ENCODE measurements at places on chromosomes 12 and 14. TPM values are rescaled to one million over a fixed set of nuclear protein-coding genes. Genes with fewer than 3 reads are reported as not detected.

Gene CCDC197
- not detected for total RNA-seq

Gene EPS8
- total RNA-seq, result 32.0 TPM

Gene ASCL1
- not detected for total RNA-seq

DNA sequence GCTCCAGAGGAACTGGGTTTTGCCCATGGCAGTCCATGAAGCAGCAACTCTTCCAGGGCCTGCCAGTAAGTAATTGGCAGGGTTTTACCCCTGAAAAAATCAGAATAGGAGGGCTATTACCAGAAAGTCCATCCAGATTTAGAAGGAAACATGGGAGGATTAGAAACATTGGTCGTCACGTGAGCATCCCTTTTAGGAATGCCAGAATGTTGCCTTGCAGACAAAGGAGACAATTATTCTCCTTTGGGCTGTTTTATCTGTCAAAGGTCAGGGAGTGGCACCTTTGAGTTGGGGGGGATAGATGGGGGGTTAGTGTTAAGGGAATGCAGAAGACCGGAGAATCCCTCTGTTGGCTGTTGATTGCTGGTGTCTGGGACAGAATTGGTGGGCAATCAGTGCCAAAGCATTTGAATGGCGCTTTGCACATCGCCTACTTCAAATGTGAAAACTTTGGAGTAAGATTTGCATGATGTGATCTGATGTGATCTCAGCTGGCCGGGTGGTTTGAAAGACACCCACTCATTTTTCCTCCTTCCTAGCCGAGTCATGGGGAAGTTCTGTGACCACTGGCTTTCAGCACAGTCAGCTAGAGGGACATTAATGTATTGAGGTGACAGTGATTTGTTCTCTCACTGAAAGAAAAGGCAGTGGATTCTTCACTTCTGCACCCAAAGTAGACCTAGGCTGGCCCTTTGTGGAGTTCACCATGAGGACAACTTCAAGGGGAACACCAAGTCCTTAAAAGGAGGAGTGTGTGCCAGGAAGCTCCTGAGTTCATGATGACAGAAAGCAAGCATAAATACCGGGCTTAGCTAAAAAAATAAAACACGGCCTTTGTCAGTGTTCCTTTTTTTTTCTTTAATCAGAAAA lies 31.4 kb downstream of the FLVCR2 start:
- H3K27ac ChIP-seq, result no peak overlapping the region
- no peak for DNase-seq
- peaks cover 2% of the 10 kb centered on the region for H3K4me1 ChIP-seq
- H3K27me3 ChIP-seq, result no peaks in the 10 kb centered on the region
- no peaks in the 10 kb centered on the region for H3K36me3 ChIP-seq

DNA sequence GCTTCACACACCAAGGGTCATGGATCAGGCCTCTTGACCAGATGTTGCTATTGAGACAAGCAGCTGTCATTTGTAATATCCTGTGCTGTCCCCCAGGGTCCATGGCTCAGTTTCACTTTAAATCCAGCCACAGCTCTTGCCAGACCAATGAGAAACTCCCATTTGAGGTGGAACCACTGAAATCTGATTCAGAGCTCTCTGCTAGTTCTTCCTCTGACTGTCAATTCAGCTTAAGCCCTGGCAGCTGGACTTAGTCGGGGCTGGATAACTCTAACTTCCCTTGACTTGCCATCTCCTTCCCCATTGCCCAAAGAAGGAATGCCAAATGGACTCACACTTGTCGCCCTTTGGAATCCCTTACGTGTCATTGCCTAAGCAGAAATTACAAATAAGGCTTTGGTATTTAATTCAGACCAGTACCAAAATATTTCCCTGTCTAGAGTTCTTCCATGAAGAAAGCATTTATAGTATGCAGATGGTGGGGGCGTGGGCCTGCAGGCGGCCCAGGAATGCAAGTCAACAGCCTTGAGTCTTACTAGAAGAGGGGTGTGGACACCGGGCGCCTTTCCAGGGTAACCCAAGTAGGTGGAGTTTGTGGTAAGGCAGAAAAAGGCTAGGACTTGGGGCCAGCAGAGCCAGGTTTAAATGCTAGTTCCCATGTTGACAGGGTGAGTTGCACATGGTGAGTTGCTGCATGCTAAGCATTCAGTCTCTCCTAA lies 96.9 kb upstream of the TMPO start:
- no peak for DNase-seq
- no peaks in the 10 kb centered on the region for H3K36me3 ChIP-seq
- no peaks in the 10 kb centered on the region for H3K27me3 ChIP-seq
- H3K4me3 ChIP-seq, result no peak overlapping the region
- H3K4me1 ChIP-seq, result no peaks in the 10 kb centered on the region
- H3K27ac ChIP-seq, result no peak overlapping the region

- peak overlapping the region; percentile 45 for H3K4me3 ChIP-seq
- DNase-seq, result no peak
- H3K27me3 ChIP-seq, result no peaks in the 10 kb centered on the region
- peaks cover 12% of the 10 kb centered on the region for H3K4me1 ChIP-seq
- H3K36me3 ChIP-seq, result no peaks in the 10 kb centered on the region
These were observed 32.4 kb upstream of the PPP1R13B start for GRCh38 chr14:103879570-103880347.

DNA sequence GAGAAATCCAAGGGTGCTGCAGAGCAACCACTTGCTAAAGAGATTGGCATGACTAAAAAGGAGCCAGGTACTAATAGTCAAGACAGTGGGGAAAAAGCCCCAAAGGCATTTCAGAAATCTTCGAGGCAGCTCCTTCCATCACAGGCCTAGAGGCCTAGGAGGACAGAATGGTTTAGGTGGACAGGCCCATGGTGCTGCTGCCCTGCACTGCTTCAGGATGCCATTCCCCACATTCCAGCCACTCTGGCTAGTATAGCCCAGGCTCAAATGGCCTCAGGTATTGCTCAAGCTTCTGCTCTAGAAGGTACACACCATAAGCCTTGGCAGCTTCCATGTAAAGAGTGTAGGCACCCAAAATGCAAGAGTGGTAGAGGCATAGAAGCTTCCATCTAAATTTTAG lies 92.9 kb downstream of the RPAP3 start:
- no peaks in the 10 kb centered on the region for H3K4me1 ChIP-seq
- no peak for DNase-seq
- no peaks in the 10 kb centered on the region for H3K36me3 ChIP-seq
- no peaks in the 10 kb centered on the region for H3K27me3 ChIP-seq
- no peak overlapping the region for H3K4me3 ChIP-seq
- no peak overlapping the region for H3K27ac ChIP-seq

- no peak for DNase-seq
- no peaks in the 10 kb centered on the region for H3K27me3 ChIP-seq
- no peaks in the 10 kb centered on the region for H3K36me3 ChIP-seq
- no peak overlapping the region for H3K27ac ChIP-seq
These were observed 31.2 kb downstream of the CCDC59 start for GRCh38 chr12:82326905-82327503.

DNA sequence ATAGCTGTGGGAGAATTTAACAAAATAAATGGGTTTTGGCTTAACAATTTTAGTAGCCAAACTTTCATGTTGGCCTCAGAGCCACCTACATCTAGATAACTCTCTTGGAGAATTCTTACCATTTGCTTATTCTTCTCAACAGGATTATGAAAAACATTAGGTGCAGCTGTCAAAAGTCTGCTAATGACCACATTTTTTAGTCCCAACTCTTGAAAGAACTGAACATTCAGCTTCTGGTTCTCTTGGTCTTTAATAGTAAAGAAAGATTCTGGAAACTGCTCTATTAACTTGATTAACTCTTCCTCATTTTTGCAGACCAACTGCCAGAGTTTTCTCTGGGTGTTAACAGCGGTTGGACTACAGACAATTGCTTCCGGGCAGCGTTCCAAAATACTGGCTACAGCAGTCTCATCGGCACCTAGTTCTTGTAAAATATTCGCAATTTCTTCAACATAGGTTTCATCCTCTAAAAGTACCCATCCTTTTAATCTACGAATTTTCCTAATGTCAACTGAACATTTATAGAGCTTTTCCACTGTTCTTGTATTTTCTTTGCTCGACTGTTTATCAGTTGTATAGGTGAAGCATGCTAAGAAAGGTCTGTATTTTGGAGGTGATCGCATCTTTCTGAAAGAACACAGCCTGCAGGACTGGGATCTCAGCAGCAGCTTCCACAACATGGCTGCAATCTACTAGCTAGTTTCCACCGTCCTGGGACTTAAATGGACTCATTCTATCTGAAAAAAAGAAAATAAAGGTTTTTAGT lies 8.7 kb downstream of the MTERF2 start:
- H3K36me3 ChIP-seq, result no peaks in the 10 kb centered on the region
- H3K27me3 ChIP-seq, result no peaks in the 10 kb centered on the region
- H3K4me1 ChIP-seq, result peaks cover 10% of the 10 kb centered on the region

DNA sequence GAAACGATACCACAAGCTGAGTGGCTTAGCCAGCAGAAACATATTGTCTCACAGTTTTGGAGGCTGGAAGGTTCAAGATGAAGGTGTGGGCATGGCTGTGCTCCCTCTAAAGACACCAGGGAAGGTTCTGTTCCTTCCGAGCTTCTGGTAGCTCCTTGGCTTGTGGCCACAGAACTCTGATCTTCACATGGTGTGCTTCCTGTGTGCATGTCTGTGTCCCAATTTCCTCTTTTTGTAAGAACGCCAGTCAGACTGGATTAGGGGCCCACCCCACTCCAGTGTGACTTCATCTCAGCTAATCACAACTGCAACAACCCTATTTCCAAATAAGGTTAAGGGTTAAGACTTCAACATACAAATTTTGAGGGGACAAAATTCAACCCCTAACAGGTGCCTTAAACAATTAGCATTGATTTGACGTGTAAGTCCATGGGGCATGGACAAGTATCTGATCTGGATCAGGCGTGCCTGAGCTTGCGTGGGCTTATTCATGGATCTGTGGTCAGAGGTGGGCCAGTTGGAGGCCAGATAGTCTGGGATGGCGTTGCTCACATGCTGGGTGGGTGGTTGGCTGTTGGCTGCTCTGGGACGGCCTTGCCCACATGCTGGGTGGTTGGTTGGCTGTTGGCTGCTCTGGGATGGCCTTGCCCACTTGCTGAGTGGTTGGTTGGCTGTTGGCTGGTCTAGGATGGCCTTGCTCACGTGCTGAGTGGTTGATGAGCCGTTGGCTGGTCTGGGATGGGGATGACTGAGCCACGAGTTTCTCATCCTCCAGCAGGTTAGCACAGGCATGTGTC lies 88.5 kb downstream of the LGMN start:
- DNase-seq, result no peak
- no peak overlapping the region for H3K4me3 ChIP-seq
- H3K27me3 ChIP-seq, result no peaks in the 10 kb centered on the region
- H3K27ac ChIP-seq, result no peak overlapping the region
- H3K4me1 ChIP-seq, result no peaks in the 10 kb centered on the region
- H3K36me3 ChIP-seq, result no peaks in the 10 kb centered on the region

GRCh38 chr12:119480551-119480950 lies 113.0 kb upstream of the TMEM233 start:
- no peak overlapping the region for H3K4me3 ChIP-seq
- H3K27ac ChIP-seq, result no peak overlapping the region
- DNase-seq, result no peak
- H3K36me3 ChIP-seq, result no peaks in the 10 kb centered on the region

GRCh38 chr12:109120557-109120956 lies 4.2 kb downstream of the ACACB start:
- no peak for DNase-seq
- no peak overlapping the region for H3K4me3 ChIP-seq
- no peaks in the 10 kb centered on the region for H3K36me3 ChIP-seq
- no peaks in the 10 kb centered on the region for H3K27me3 ChIP-seq
- H3K4me1 ChIP-seq, result no peaks in the 10 kb centered on the region

GRCh38 chr14:32682214-32682613 lies 256.5 kb upstream of the NPAS3 start:
- H3K36me3 ChIP-seq, result no peaks in the 10 kb centered on the region
- H3K27ac ChIP-seq, result no peak overlapping the region
- DNase-seq, result no peak
- H3K27me3 ChIP-seq, result no peaks in the 10 kb centered on the region
- no peaks in the 10 kb centered on the region for H3K4me1 ChIP-seq

DNA sequence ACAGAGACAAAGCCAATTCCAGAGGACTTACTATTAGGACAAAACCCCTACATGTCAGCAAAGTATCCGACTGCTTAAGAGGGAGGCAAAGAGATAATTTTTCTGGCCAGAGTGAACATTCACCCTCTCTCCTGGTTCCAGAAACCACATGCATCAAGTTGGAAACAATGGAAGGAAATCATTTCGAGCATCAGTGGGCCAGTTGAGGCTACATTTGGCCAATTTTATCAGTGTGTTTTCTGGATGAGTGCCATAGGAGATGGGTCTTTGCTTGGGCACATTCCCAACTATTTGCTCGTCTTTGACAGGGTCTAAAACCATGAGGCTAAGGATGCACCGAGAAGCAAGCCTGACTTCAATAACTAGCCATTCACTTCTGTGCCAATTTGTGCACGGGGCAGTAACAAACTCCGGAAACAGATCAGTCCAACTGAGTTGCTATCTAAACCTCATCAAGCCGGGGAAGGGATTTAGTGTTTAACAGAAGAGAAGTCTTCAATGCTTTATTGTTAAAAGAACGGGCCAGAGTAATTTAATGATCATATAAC lies 17.4 kb downstream of the EGLN3 start:
- H3K4me3 ChIP-seq, result no peak overlapping the region
- H3K36me3 ChIP-seq, result no peaks in the 10 kb centered on the region
- no peaks in the 10 kb centered on the region for H3K4me1 ChIP-seq
- H3K27ac ChIP-seq, result no peak overlapping the region
- H3K27me3 ChIP-seq, result no peaks in the 10 kb centered on the region
- no peak for DNase-seq

- no peak overlapping the region for H3K27ac ChIP-seq
- H3K4me1 ChIP-seq, result peaks cover 6% of the 10 kb centered on the region
- H3K36me3 ChIP-seq, result no peaks in the 10 kb centered on the region
- H3K4me3 ChIP-seq, result no peak overlapping the region
- DNase-seq, result no peak
- no peaks in the 10 kb centered on the region for H3K27me3 ChIP-seq
These were observed 9.9 kb downstream of the DIP2B start for GRCh38 chr12:50514526-50515276.

- H3K27ac ChIP-seq, result no peak overlapping the region
- H3K4me1 ChIP-seq, result no peaks in the 10 kb centered on the region
- DNase-seq, result no peak
- no peaks in the 10 kb centered on the region for H3K36me3 ChIP-seq
These were observed 135.5 kb upstream of the PZP start for GRCh38 chr12:9343731-9344130.

DNA sequence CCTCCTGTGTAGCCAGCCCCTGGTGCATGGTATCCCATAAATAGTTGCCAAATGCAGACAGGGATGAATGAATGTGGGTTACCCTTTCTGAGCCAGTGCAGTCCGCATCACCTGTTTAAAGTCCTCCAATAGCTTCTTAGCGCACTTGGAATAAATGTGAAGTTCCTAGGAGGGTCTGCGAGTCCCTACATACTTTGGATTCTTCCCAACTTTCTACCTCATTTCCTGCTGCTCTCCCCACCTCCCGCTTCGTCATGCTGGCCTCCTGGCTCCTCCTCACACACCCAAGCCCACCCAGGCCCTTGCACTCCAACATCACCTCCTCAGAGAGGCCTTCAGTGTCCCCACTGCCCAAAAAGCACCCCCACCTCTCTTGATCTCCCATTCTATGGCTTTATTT lies 17.7 kb downstream of the RFX4 start:
- H3K4me3 ChIP-seq, result no peak overlapping the region
- H3K27ac ChIP-seq, result no peak overlapping the region
- no peak for DNase-seq
- H3K27me3 ChIP-seq, result peaks cover 13% of the 10 kb centered on the region

GRCh38 chr12:10018386-10018785 lies 8.0 kb downstream of the CLEC12B start:
- no peaks in the 10 kb centered on the region for H3K36me3 ChIP-seq
- no peaks in the 10 kb centered on the region for H3K27me3 ChIP-seq
- no peaks in the 10 kb centered on the region for H3K4me1 ChIP-seq
- no peak overlapping the region for H3K27ac ChIP-seq
- DNase-seq, result no peak
- H3K4me3 ChIP-seq, result no peak overlapping the region

Measured in Panc1 (cell line).